ENCODE measurements at places on chromosomes 13 and 19.

GRCh38 chr13:71979616-71980015 is 112.6 kb upstream of the DACH1 start:
- no peak for DNase-seq

- DNase-seq, result no peak
Measured at GRCh38 chr13:111292710-111293485, 27.5 kb upstream of the TEX29 start.

- DNase-seq, result no peak
Measured at GRCh38 chr19:41575998-41576397, at the start of gene CEACAM21. Gene CEACAM21, plus strand, starts transcription at chr19:41576166. Its CDS starts 109 bp downstream, at chr19:41576275.

GRCh38 chr13:46580362-46580839 is 27.4 kb downstream of the LRCH1 start:
- DNase-seq, result no peak

- no peak for DNase-seq
Measured at GRCh38 chr13:78998630-78999315, 339.8 kb upstream of the OBI1 start.

DNA sequence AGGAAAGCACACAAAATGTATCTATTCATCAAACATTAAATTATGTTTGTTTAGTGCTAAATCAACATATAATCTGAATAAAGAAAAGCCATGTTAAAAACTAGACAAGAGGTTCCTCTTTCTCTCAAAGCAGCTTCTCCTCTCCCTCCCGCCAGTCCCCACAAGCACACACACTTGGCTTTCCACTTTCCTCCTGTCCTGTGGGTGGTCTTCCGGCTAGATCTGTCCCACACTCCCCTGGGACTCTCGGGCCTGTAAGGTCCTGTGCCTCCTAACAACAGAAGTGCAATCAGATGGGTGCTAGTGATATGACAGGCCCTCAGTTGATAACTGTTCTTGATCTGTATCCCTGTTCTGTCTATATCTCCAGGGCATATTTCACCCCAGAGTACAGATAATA is 45.6 kb upstream of the RAP2A start:
- no peak for DNase-seq

GRCh38 chr19:36064826-36065225 is 10.1 kb downstream of the WDR62 start:
- no peak for DNase-seq

- DNase-seq, result no peak
Measured at GRCh38 chr19:47438793-47439220, 19.5 kb upstream of the MEIS3 start.

- DNase-seq, result no peak
Measured at GRCh38 chr13:91369441-91369831, 21.9 kb downstream of the MIR17HG start.

DNA sequence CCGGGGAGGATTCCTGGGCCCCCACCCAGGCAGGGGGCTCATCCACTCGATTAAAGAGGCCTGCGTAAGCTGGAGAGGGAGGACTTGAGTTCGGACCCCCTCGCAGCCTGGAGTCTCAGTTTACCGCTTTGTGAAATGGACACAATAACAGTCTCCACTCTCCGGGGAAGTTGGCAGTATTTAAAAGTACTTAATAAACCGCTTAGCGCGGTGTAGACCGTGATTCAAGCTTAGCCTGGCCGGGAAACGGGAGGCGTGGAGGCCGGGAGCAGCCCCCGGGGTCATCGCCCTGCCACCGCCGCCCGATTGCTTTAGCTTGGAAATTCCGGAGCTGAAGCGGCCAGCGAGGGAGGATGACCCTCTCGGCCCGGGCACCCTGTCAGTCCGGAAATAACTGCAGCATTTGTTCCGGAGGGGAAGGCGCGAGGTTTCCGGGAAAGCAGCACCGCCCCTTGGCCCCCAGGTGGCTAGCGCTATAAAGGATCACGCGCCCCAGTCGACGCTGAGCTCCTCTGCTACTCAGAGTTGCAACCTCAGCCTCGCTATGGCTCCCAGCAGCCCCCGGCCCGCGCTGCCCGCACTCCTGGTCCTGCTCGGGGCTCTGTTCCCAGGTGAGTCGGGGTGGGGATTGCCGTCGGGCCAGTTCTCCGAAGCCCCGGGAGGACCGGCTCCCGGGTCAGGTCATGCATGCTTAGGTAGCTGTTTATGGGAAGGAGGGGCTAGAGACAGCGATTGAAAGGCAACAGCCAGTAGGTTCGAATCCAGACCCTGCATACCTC is at the start of gene ICAM1:
Gene ICAM1 (plus strand): TSS at position 505 of the 779 bp plus-strand sequence. CDS start 40 bp downstream, at position 545.
- DNase-seq, result peak; percentile 65

GRCh38 chr13:113489549-113490495 is 689 bp downstream of the DCUN1D2 start:
- DNase-seq, result no peak

DNA sequence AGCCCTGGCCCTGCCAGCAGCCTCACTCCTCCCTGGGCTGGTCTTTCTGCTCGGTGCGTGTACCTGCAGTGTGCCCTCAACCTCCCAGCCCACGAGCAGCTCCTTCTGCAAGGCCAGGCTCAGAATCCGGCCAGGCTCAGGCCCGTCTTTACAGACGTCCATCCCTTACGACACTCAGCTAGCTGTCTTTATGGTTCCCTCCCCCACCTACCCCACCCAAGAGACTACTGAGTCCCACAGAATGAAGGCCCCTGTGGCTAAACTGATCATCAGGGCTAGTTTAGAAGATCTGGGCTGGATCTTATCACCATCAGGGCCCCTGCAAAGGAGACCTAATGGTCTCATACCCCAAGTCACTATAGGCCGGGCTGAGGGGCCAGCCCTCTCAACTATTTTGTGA is 10.7 kb downstream of the TMEM150B start:
- DNase-seq, result no peak

Measured in stimulated activated CD8-positive, alpha-beta memory T cell treated with anti-CD3 and anti-CD28 coated beads, Interleukin-12 subunit alpha, Interleukin-12 subunit beta, amount 100 ng/mL, for 4 hours (primary cell).